ENCODE measurements at places on chromosomes 11 and 22.

GRCh38 chr11:130721736-130722135, 194.5 kb downstream of the SNX19 start:
- DNase-seq, result no peak

DNA sequence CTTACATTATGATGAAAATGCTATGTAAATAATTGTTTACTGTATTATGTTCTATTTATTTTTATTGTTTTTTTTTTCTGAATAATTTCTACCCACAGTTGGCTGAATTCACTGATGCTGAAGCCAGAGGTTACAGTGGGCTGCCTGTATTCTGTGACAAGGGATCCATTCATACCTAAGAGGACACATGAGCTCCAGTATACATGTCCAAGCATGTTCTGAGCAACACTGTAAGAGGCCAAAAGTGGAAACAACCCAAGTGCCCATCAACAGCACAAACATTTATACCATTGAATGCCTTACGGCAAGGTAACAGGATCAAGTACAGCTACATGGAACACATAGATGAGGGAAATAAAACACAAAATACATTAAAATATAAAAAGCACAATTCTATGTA, 1.4 kb upstream of the SRSF8 start:
- no peak for DNase-seq

DNA sequence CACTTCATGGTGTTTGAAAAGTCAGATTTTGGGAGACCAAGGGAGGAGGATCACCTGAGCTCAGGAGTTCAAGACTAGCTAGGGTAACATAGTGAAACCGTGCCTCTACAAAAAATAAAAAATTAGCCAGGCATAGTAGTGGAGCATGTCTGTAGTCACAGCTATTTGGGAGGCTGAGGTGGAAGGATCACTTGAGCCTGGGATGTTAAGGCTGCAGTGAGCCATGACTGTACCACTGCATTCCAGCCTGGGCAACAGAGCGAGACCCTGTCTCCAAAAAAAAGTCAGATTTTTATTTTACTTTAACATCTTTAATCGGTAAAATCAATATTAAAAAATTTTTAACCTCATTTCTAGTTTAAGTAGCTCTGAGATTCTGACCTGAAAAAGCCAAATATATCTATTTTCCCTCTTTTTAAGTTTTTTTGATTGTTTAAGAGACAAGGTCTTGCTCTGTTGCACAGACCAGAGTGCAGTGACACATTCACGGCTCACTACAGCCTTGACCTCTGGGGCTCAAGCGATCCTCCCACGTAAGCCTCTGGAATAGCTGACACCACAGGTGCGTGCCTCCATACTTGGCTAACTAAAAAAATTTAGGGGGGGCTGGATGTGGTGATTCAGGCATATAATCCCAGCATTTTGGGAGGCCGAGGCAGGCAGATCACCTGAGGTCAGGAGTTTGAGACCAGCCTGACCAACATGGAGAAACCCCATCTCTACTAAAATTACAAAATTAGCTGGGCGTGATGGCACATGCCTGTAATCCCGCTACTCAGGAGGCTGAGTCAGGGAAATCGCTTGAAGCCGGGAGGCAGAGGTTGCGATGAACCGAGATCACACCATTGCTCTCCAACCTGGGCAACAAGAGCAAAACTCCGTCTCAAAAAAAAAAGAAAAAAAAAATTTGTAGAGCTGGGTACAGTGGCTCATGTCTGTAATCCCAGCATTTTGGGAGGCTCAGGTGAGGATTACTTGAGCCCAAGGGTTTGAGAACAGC, 48.4 kb downstream of the SFI1 start:
- DNase-seq, result no peak

- no peak for DNase-seq
Observed at GRCh38 chr22:46501701-46502100, 35.7 kb downstream of the CELSR1 start.

GRCh38 chr11:103069367-103069766, 22.6 kb downstream of the DCUN1D5 start:
- no peak for DNase-seq

- no peak for DNase-seq
Observed at GRCh38 chr11:3159296-3160190, 5.6 kb downstream of the OSBPL5 start.

DNA sequence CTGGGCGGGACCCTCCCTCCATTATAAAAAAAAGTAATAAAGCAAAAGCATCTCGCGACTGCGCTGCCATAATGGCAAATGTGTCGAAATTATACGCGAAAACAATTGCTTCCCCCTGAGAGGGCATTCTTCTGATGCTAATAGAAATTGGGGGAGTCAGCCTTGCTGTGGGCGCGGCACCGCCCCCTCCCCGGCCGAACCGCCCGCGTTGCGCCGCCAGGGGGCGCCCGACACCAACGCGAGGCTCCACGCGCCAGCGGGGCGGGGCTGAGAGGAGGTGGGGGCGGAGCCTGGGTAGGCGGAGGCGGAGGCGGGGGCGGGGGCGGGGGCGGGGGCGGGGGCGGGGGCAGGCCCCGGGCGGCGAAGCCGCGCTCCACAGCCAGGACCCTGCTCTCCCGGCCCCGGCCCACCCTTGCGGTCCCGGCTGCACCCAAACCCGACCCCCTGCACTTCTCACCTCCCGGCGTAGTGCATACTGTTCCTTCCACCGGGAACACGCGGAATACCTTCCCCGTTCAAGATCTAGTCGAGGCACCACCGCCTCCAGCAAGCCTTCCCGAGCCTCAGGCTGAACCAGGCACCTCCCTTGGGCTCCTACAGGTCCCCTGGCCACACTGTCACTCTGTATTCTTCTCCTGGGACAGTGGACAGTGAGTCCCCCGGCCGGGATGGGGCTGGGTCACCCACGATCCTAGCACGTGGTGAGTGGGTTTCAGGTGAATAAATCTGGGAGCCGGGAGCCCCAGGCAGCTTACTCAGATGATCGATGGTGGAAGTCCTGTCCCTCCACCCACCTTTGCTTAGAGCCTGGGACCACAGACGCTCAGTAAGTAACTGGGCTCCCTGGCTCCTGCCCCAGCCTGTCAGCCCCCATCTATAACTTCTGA, 15.5 kb upstream of the UPK3A start:
- peak; percentile 81 for DNase-seq

- DNase-seq, result peak; percentile 10
Observed at GRCh38 chr11:45319077-45319476, 32.9 kb upstream of the SYT13 start.

- DNase-seq, result no peak
Observed at GRCh38 chr11:108672786-108673185, 7.9 kb downstream of the DDX10 start.

- no peak for DNase-seq
Observed at GRCh38 chr11:65069217-65069616, 10.9 kb upstream of the NAALADL1 start.

GRCh38 chr22:50091092-50091768, 1.4 kb downstream of the MOV10L1 start:
- no peak for DNase-seq

DNA sequence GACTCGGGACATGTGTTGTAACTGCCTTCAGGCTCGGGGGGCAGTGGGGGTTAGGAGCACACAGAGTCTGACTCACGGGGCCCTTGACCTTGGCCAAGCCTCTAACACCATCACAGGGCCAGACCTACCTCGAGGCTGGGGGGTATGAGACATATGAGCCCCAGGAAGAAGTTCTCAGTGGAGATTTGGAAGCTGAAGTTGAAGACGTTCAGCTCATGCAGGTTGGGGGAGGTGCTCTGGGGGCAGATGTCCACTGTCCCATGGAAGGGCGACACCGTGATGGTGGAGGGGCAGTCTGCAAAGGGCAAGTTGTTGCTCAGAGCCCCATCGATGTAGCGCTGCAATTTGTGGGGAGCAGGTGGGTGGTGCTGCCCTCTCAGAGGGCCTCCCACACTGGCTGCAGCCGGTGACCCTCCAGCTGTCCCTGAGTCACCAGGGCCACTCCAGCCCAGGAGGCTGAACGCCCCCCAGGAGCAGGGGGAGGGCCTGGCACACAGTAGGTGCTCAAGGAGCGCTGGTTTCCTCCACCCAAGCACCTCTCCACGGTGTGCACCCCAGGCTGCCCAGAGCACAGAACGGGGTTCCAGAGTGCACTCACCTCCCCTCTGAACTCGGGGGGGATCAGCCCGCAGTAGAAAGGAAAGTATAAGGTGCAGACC, 2.5 kb downstream of the PNPLA5 start:
- no peak for DNase-seq

GRCh38 chr11:44883277-44883676, 67.4 kb downstream of the TP53I11 start:
- no peak for DNase-seq

- DNase-seq, result no peak
Observed at GRCh38 chr11:104522650-104523049, 358.7 kb upstream of the PDGFD start.

- no peak for DNase-seq
Observed at GRCh38 chr11:94877443-94878200, 95.7 kb downstream of the CWC15 start.

GRCh38 chr11:73983741-73984538, 1.3 kb upstream of the UCP2 start:
- DNase-seq, result no peak

DNA sequence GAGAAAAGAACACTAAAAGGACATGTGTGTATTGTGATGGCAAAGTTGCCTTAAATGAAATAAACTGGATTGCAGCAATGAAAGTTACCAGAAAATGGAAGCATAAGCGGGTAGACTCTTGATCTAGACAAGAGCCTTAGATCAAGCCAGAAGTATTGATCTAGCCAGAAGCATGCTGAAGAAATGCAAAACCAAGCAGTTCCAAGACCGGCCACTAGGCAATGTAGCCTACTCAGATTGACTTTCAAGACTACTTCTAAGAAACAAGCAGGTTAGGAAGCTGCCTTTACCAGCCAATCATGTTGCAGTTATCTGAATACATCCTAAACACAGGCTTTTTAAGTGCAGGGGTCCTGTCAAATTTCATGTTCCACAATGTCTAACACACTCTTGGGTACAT, 54.6 kb downstream of the KCNA4 start:
- DNase-seq, result no peak

GRCh38 chr22:31488988-31489617, 539 bp downstream of the EIF4ENIF1 start:
- peak; percentile 63 for DNase-seq

GRCh38 chr22:20805972-20806471, 32.1 kb downstream of the SERPIND1 start:
- DNase-seq, result peak; percentile 11

DNA sequence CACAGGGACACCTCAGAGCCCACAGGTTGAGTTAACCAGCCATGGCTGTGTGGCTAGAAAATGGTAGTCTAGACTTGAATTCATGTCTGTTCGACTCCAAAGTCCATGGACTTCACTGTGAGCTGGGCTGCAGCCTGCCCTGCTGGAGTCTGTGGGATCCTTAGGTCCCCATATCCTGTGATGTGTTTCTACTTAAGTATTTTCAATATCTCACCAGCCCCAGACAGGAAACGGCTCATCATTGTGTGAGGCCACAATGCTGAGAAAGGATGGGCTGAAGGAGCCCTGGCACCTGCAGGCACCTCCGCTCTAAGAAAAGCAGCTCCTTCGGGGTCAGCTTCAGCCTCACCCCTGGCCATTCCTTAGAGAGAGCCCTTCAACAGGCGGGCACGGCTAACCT, 93.1 kb downstream of the NAT10 start:
- DNase-seq, result no peak

DNA sequence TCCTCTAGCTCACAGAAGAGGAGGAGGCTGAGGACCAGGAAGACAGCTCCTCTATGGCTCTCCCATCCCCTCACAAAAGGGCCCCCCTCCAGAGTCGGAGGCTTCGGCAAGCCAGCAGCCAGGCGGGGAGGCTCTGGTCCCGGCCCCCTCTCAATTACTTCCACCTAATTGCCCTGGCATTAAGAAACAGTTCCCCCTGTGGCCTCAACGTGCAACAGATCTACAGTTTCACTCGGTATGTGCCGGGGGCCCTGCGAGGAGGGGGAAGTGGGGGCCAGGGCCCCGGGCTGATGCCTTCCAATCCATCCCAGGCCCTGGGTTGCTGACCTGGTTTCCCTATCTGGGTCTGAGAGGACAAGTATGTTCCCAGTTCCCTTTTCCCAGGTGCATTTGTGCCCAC, 7.9 kb downstream of the FOXR1 start:
- no peak for DNase-seq

DNA sequence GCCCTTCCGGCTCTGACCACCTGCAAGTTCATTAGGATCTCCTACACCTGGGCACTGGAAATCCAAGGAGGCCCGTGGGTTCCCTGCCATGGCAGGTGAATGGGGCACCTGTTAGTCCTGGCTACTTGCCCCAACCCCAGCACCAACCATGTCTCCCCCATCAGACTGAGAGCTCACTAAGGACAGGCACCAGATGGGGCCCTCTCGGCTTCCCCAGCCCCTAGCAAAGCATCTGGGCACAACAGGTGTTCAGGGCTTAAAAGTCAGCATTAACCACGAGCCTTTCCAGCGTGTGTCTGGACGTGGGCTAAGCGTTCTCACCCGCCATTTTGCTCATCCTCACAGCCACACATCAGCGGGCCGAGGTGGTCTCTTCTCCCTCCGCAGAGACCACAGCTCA, 2.2 kb downstream of the SULT4A1 start:
- DNase-seq, result no peak

- no peak for DNase-seq
Observed at GRCh38 chr11:46106530-46107407, 14.5 kb downstream of the PHF21A start.

All from activated CD4-positive, alpha-beta T cell treated with anti-CD3 and anti-CD28 coated beads, Interleukin-2, amount 50 U/mL, for 48 hours (primary cell).